ENCODE measurements at places on chromosomes 5 and 9.
A peak's percentile ranks its signal among the peaks of the same experiment; 100 is the strongest.

GRCh38 chr5:73751254-73751914 is 125.4 kb downstream of the ARHGEF28 start:
- DNase-seq = no peak

DNA sequence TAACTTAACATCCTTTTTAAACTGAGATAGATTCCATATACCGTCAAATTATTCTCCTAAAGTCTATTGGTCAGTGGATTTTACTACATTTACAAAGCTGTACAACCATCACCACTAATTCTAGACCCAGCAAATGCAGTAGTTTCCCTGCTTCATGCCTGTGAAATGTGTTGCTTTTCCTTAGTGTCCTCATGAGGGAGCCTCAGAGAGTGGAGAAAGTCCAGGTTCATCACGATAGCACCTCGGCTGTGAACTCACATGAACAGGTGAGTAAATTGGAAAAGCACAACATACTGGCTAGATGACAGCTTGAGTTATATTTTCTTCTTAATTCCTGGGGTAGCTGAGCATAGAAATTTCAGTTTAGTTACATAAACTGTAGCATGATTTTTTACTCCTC is 653.7 kb downstream of the MTRR start:
- no peak for DNase-seq

- DNase-seq = no peak
These were observed 10.1 kb upstream of the ZNF484 start for GRCh38 chr9:92887880-92888338.

GRCh38 chr9:114216081-114216480 is 60.7 kb downstream of the COL27A1 start:
- DNase-seq = no peak

DNA sequence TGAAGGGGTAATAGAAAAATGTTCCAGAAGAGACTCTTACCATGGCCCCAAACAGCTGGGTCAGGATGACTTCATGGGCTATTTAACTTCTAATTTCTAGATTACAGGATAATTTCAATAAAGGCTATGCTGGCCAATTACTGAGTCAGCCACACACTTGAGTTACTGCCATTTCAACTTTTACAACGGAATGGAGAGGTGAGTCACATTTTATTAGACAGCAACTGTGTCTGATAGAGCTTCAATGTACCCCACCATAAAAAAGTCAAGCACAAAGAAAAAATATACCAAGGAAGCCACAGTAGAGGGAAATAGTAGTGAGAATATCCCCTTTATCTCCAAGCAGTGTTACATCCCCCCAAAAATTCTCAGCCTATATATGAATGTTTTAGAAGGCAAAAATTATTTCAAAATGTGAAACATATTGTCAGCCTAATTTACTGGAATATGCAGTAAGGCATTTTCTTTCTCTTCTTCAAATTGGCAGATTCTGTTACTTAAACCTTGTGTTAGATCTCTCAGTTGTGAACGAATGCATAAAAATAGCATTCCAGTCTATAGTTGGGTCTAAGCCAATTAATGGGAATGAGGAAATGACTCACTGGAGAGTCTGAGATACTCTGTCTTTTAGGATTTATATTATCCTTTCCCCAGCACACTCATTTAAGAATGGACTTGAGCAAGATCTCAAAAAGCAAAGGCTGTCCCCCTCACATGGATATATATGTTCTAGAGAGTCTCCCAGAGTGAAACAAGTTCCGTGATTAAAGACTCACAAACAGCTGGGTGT is 47.1 kb upstream of the RAI14 start:
- no peak for DNase-seq

GRCh38 chr5:137395011-137395755 is 103.9 kb downstream of the SPOCK1 start:
- DNase-seq = no peak

DNA sequence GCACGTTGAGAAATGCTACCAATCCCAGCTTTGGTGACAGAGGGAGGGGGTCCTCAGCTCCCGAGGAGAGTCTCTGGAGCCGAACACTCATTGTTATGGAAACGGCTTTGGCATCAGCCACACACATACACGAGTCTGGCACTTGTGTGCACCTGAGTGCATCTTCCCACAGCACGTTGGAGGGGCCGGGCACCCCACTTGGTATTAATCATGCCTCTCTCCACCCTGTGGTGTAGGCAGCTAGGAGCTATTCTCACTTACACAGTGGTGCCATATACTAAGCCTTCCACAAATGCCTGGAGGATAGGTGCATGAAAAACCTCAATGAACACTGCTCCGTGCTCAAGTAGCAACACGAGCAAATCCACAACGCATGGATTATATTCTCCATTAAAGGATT is 133.9 kb upstream of the PANK3 start:
- DNase-seq = no peak

GRCh38 chr5:14125262-14125661 is 17.9 kb upstream of the TRIO start:
- no peak for DNase-seq

GRCh38 chr5:139844472-139845145 is 49.0 kb downstream of the PSD2 start:
- peak; percentile 58 for DNase-seq

DNA sequence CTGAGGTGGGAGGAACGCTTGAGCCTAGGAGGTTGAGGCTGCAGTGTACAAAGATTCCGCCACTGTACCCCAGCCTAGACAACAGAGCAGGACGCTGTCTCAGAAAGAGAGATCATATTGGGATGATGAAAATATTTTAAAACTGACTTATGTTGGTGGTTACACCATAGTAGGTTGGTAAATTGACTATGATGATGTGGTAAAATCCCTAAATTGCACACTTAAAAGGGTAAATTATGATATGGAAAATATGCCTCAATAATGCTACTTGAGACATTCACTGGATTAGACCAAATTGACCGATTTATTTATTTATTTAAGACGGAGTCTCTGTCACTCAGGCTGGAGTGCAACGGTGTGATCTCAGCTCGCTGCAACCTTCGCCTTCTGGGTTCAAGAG is 21.9 kb upstream of the TOR1B start:
- no peak for DNase-seq

- DNase-seq = no peak
These were observed 154.2 kb upstream of the TNPO1 start for GRCh38 chr5:72662305-72662704.

DNA sequence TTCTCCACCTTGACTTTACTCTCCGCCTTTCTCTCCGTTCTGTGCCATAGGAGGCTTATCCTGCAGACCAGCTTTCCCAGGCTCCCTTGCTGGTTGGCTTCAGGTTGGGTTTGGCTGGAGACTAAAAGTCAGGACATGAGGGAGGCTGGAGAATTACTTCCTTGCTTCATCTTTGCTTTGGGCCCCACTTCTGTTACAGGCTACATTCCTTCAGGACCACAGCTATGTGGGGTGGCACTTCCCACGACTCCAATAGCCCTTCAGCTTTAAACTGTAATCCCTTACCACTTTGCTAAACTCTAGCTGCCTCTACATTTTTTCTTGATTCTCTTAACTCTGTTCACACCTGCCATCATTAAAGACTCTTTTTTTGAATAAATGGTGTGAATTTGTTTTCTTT is 186.7 kb upstream of the NR4A3 start:
- no peak for DNase-seq

GRCh38 chr9:123335193-123335985 is 20.6 kb upstream of the CRB2 start:
- DNase-seq = no peak

- DNase-seq = no peak
These were observed 115.3 kb upstream of the BNC2 start for GRCh38 chr9:16985559-16986348.

- no peak for DNase-seq
These were observed 259.7 kb downstream of the CSNK1G3 start for GRCh38 chr5:123771715-123772114.

DNA sequence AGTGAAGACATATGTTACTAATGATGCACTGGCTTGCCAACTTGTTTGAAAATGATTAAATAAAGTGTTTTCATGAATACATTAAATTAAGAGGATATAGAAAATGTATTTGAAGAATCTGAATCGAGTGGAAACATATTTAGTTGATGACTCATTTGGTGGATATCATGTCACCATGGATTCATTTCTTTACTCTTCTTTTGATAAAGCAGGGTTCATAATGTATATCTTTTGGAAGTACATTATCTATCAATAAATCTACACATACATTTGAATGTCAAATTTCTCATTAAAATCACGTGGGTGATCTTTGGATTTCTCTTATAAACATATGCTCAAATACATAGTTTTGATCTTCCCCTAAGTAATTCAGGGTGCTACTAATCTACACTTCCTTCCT is 1148.1 kb upstream of the ACO1 start:
- DNase-seq = no peak

- DNase-seq = no peak
These were observed 253.0 kb downstream of the ICE1 start for GRCh38 chr5:5675511-5675910.

- DNase-seq = no peak
These were observed 58.3 kb downstream of the SVEP1 start for GRCh38 chr9:110521206-110521605.

DNA sequence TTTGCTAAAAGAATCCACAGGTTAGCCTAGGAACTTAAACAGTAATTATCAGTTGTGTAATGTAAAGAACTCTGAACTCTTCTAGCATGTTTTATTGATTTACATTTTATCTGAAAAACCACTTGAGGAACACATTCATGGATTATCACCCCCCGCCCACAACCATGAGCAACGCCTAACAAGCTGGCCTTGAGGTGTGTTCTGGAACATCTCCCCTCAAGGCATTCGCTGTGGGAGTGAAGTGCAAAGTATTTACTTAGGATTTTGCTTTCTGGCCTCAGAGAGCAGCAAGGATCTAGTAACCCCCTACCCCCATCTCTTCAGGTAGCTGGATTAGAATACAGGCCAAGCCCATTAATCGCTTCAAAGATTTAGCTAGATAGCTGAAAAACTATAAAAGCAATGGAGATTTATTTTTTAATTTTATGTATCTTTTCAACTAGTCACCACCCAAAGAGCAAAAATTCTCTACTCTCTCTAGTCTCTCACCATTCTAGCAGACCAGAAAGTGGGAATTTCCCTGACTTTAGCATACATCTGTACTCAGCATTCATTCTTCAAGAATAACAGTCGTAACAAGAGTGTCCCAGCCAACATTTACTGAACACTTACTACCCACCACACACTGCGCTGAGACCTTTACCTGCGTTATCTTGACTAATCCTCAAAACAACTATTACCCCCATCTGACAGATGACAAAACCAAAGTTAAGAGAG is 37.2 kb downstream of the DDX31 start:
- DNase-seq = no peak

DNA sequence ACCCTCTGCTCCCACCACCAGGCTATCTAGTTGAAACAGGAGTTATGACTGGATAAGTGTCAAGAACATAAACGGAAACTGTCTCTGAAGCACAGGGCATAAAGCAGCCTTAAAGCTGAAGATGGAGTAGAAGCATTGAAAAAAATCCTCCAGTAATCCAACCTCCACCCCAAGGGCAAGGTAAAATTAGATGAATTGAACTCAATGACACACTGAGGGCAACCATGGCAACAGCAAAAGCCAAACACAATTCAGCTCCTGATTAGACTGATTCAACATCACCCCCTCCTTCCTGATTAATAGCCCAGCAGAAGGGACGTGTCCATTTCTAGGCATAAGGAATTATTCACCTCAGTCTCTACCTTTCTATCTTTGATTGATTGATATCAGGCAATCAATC is 183.2 kb upstream of the MAP3K1 start:
- DNase-seq = no peak

DNA sequence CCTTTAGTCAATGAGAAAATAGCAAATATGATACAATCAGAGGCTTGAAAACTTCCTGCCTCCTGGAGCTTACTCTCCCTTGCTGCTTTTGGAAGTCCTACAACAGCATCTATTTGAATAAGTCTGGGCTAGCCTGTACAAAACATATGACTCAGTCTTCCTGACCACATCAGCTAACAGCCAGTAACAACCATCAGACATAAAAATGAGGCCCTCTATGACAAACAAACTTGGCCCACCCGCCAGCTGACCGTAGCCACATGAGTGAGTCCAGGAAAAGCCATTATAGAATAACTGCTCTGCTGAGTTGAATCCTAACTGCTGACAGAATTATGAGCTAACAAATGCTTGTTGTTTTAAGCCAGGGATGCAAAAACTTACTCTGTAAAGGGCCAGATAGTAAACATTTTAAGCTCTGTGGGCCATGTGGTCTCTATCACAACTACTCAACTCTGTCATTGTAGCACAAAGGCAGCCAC is 347.6 kb downstream of the PTPRD start:
- DNase-seq = no peak

DNA sequence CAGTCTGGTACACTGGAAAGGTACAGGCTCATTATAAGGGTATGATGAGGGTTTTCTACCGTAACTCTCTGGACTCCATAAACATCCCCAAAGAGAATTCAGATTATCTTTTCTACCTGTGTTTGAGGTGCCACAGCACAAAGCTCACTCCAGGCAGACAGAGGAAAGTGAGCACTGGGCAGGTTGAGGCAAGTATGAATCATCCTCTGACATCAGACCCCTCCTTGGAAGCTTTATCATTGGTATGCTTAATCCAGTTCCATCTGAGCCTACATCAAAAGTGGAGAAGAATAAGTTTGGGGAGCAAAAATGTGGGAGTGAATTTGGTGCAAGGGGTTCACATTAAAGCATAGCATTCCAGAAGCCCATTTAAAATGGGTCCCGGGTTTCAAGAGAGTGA is 21.7 kb downstream of the C9orf152 start:
- no peak for DNase-seq

- no peak for DNase-seq
These were observed 4.6 kb downstream of the SMC5 start for GRCh38 chr9:70263421-70263820.

GRCh38 chr9:108761655-108762347 is 94.0 kb downstream of the ACTL7B start:
- no peak for DNase-seq

DNA sequence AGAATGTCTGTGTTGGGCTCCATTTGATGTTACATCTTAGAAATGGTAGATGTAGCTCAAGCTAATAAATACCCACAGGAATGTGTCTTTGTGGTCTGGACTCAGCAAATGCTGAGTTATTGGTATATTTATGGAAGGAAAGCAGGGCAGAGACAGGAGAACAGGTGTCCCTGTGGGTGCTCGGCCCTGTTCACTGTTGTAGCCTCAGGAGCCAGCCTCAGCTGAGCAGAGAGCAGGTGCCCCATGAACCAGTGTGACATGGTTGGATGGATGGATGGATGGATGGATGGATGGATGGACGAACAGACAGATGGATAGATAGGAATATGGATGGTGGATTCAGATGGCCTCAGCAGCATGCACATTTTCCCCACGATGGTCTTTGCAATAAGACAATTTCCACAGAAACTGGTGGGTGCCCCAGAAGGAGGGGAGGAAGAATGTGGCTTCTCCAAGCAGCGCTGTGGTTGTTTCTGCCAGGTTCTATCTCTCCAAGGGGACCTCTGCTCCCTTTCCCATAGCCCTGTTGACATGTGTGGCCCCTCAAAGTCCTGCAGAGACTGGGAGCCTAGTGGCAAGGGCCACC is 8.2 kb upstream of the IRF1 start:
- no peak for DNase-seq

DNA sequence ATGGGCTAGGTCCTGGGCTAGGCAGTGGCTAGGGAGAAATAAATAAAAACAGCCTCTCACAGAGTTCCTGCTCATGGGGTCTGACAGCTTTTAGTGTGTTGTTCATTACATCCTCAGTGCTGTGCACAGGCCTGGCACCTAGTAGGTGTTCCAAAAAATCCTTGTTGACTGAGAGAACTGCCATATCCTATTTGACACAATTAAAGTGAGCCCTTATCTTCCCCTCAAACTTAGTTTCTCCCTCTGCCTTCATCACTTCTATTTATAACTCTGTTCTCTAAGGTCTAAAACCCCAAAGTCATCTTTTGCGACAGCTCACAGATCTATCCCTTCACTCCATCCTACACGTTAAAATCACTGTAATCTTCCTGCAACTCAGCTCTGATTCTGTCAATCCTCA is 549.1 kb upstream of the DAP start:
- no peak for DNase-seq
